ENCODE measurements at places on chromosomes 2 and 18.

DNA sequence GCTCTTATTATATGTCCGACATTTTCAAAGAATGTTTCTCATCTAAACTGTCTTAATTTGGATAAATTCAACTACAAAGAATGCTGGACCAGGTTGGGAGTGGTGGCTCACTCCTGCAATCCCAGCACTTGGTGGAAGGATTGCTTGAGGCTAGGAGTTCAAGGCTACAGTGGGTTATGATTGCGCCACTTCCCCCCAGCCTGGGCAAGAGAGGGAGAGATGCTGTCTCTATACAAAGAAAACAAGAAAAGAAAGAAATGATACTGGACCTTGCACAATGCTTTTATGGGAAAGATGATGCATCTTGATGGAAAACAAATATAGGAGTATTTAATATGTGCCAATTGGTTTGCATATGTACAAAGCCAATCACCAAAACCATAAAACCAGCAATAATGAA, 296.7 kb downstream of the LPIN1 start:
- no peak for DNase-seq

DNA sequence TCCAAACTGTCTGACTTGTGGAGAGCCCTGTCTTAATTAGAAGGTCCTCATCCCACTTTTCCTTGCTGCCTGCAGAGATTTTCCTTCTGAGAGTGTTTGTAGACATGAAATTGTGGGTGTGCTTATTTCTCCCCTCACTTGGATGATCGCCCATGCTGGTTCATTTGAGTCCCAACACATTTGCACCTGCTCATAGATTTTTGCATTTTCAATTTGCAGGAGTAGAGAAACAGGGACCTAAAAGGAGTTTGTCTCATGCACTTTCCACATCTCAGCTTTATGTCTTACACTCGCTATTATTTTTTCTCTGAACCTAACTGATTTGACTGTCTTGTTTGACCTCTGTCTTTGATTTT, 33.2 kb upstream of the FHL2 start:
- DNase-seq, result no peak

- DNase-seq, result no peak
These were observed 324.4 kb downstream of the GBX2 start for GRCh38 chr2:235843591-235844395.

GRCh38 chr2:160909781-160910242, 250.4 kb upstream of the TANK start:
- no peak for DNase-seq

Measured in naive thymus-derived CD8-positive, alpha-beta T cell (primary cell).